Brain pericyte (primary cell): ENCODE measurements at places on chromosomes 1 and 21.

- no peak for DNase-seq
Observed at GRCh38 chr1:57272150-57272549, 151.7 kb downstream of the DAB1 start.

DNA sequence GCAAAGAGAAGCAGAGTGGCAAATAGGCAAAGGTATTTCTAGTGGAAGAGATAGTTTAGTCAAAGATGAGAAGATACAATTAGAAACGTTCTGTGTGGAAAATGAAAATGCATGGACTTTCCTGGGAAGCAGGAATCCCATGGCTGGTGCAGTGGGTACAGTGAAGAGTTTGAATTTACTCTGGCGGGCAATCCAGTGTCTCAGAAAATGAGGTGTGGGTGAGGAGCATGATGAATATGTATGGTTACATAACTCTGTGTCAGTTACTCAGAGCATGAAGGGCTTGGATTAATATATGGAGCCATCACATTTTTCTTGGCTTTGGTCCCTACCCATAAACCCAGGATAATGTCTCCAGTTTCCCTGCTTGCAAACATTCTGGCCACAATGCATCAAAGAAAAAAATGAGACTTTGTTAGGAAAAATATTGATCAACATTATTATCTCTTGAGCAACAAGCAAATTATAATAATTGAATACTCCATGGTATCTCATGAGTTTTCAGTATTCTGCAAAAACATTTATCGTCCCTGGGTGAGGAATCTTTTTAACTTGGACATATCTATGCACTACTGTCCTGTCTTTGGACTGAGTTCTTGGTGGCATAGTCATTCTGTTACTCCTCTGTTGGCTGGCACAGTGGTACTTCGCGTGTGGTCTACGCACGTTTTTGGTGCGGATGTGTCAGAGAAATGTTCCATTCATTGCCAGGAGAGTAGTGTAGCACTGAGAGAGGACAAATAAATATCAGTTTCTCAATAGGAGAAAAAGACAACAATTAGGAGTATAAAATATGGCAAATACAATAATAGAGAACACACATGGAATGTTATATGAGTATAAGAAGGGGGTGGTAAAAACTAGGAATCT is 173.7 kb upstream of the C1orf105 start:
- no peak for DNase-seq

DNA sequence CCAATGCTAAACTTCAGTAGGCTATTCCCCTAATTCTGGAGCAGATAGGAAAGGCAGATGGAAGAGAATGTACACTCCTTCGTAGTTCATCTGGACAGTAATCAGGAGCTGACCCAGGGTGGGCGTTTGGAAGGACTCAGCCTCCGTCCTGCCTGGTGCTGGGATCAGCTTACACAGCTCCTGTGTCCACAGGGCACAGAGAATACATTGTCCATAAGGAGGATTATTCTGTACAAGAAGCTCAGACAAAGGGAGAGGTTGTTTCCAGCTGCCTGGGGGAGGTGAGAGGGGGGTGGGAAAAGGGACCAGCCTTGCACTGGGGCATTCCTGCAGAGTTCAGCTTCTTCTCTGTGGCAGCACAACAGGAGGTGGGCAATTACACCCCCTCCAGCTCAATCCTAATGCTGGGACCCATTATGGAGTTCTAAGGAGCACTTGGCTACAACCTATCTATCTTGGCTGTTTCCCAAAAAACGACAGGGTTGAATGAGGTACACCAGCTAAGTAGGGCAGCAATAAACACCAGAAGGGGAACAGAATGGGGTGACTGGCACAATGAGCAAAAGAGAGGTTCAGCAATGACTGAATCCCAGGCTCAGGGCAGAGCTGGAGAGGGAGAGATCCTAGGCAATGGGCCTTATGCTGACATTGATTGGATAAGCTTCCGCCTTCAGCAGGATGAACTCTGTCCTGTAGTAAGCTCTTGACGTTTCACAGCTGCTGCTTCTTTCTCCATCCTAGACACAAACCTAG is 7.4 kb downstream of the MED8 start:
- DNase-seq: no peak

GRCh38 chr1:164343189-164343588 is 215.8 kb upstream of the PBX1 start:
- DNase-seq: no peak

GRCh38 chr1:21630571-21631343 is 38.4 kb downstream of the RAP1GAP start:
- DNase-seq: no peak
